HS-5 (cell line): ENCODE measurements at places on chromosomes 11 and 22.

- DNase-seq, result no peak
Measured at GRCh38 chr22:28506150-28506535, 173.5 kb downstream of the TTC28 start.

DNA sequence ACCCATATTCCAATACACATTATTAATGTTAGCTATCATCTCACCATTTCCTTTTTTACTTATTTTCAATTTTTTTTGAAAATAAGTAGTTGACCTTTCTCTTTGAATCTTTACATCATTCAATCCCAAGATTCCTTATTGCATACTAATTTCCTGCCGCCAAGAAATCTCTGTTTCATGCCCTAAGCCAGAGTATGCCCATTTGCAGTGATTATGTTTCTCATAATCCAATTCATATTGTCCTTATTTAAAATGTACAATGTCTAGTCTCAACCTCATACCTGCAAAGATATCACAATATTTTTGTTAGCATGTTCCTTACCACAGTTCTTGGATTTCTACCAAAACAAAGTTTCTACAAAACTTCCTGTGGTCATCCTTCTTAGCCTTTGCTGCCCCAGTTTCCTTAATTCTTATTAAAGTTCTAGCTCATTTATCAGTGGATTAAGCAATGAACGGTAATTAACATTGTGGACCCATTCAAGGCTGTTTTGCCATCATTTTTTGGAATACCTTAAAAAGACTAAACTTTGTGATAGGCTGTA is 75.3 kb downstream of the CD44 start:
- peak; percentile 38 for DNase-seq

DNA sequence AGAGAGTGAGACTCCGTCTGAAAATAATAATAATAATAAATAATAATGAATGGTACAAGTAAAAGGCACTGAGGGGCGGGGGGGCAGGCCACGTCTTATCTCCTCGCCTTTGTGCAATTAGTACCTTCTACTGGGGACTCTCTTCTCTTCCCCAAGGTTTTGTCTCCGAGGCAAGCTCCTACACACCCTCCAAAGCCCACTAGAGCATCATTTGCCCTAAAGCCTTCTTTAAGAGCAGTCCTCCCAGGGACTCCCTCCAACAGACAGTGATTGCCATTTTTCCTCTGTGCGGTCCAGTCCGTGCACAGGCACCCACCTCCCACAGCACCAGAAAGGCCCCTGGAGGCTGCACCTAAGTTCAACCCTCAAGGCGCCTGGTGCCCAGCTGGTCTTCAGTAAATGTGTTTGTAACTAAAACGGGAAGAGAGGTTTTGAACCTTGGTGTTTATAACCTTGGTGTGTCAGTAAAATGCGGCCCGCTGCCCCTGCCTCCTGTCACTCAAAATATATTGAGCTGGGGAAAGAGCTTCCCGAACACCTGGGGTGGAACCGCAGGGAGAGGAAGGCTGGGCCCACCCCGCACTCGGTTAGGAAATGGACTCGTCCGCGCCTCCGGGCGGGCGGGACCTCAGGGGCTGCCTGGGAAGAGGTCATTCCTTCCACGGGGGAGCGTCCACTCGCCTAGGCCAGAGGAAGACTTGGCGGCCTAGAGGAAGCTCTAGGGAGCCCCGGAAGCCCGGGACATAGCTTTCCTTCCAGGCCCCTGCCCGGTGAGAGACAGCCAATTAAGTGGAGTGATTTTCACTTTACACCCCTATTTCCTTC is 4.7 kb upstream of the KDELR3 start:
- no peak for DNase-seq

GRCh38 chr11:17573526-17573925 is 26.5 kb downstream of the OTOG start:
- DNase-seq, result no peak

- DNase-seq, result no peak
Measured at GRCh38 chr11:19116276-19116970, 545 bp upstream of the ZDHHC13 start.

DNA sequence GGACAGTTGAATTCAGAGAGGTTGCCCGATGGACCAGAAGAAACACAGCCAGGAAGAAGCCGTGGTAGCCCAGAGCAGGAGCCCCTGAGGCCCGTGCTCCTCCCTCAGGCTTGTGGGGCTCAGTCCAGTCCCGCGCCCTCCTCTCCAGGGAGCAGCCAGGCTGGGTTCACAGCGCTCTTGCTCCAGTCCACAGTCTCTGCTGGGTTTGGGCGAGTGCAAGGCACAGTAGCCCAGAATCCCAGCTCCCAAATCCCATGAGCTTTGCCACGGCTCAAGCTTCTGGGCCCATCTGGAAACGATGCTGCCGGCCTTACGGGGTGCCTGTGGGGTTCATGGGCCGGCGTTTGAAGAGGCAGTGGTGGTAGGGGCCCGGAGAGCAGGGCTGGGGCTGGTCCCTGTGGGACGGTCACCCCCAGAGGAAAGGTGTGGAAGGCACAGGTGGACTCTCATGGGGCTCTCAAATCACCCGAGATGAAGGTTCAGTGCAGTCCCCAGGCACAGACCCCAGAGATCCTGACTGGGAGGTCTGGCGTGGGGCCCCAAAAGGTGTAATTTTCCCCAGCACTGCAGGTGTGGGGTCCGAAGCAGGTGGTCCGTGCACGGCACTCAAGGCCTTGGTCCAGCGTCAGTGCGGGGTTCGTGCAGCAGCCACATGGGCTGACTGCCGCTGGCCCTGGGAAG is 30.6 kb upstream of the ATXN10 start:
- no peak for DNase-seq

DNA sequence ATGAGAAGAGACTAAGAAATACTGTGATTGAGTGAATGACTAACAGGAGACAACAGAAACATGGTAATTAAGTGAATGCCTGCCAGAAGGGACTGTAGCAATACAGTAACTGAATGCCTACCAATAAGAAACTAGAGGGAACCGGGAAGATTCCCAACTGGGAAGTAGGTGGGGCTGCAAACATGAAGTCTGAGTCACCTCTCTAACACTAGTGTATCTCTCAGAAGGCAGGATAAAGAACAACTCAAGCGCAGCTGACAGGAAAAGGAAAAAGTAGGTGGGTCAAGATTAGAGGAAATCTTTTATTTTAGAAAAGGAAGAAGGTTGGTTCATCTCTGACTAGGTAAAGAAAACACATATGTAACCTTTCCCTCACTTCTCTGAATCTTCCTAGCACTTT is 14.0 kb downstream of the C11orf42 start:
- DNase-seq, result peak; percentile 82

GRCh38 chr11:77619576-77620198 is 17.9 kb downstream of the CLNS1A start:
- DNase-seq, result no peak

DNA sequence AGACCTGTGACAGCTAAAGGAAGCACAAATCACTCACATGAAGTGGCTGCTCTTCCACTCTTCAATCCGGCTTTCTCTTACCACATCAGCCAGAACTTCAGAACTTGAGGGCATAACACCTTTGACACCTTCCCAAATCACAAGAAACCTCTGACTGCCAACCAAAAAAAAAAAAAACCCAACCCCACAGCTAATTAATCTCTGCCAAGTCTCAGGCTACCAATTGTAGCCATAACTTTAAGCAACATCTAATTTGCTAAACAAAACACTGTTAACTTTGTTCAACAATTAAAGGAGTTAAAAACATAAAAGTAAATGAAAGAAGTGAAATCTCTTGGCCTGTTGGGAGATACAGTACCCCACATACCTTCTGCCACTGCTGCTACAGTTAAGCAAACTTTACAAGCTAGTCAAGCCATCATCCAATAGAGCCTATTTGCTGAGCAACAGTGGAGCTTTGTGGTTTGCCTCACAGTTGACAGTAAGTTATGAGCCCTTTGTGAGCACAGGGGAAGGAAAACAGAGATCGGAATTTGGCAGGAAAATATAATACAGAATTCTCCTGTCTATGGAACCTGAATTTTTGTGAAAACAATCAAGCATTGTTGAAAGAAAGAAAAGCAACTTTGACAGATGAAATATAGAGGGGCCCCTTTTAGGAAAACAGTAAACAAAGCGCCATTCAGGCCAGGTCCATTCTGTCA is at the start of gene SOX6:
SOX6 (minus strand) TSS at position 490 of the 704 bp plus-strand sequence. CDS start 15,298 bp downstream, outside the sequence.
- DNase-seq, result no peak

DNA sequence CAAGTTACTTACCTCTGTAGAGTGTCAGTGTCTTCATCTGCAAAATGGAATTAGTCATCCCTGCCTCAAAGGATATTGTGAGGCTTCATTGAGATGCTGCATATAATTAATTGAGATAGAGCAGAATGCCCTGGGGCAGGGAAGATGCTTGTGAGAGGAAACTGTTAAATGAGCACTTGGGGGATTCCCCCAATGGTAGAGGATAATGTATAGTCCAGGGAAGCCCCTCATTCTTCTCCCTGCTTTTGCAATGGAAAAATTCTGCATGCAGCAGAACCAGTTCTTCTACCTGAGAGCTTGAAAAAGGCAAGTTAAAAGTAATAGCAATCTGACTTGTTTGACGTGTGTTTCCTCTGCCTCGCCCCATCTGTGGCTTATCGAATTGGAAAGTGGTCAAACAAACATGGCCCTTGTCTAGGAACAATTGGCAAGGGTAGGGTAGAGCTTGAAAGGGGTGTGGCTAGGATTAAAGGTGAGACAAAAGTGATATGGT is 90.9 kb downstream of the NAV2 start:
- DNase-seq, result no peak

GRCh38 chr11:93655047-93655446 is 6.4 kb upstream of the CEP295 start:
- DNase-seq, result no peak

DNA sequence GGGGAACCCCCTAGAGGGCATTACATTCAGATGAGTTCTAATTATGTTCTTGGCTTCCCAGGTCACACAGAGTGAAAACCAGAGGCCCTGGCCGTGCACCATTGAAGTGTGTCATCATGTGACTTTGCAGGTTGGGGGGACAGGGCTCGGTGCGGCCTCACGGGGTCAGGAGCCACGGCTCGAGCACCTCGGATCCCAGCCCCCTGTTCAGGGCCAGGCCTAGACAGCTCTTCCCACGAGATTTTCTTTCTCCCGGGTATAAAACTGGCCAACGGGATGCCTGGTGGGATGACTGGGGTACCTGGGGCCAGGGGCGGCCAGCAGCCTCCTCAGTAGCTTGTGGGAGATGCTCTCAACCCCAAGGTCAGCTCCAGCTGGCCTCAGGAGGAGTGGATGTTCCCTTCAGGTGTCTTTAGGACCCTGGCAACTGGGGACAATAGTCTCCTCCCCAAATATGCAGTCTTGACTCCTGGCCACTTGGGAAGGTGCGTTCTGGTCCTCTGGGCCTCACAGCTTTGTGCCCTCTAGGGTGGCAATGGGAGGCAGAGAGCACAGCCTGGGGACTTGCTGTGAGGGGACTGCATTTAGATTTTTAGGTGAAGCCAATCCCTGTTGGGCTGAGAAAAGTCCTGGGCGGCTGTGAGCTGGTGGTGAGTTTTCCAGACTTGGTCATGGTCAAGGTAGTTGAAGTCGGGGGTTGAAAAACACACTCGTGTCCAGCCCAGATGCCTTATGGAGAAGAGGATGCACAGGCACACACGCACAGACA is 95.6 kb downstream of the KCNQ1 start:
- no peak for DNase-seq

DNA sequence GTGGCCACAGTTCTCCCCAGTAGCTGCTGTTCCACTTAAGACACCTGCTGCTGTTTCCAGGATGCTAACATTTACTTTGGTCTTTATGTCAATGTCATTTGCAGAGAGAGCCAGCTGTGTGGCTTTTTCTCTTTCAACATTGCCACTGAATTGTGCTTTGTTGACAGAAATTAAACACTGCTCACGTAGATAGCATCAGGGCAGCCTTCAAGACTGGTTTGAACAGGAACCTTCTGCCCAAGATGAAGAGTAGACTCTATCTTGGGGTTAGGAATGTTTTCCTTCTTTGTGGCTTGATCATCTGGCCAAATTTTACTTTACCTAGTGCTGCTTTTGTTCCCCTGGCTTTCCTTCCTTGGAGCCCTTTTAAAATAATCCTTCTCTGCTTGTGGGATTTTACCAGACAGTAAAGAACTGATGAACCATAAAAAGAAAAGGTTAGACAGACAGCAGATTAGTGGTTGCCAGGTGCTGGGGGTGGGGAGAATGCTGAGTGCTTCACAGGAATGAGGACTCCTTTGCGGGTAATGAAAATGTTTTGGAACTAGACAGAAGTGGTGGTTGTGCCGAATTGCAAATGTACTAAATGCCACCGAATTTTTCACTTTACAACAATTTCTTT is 22.7 kb upstream of the XBP1 start:
- no peak for DNase-seq

DNA sequence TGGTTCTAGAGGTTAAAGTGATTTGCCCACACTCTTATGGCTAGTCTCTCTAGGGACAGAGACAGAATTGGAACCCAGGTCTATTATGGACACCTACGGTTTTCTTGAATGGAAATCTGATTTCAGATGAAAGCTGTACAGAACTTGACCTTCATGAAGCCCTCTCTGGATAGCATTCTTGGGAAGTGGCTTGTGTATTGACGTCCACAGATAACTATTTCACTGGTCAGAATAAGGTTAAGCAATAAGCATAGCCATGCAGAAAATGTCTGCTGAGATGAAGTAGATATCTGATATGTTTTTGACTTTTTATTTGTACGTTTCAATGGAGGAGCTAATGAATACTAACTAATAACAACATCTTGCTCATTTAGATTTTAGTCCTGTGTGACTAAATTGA is 1.1 kb downstream of the TLCD5 start:
- DNase-seq, result no peak

GRCh38 chr11:26062660-26063059 is 269.3 kb upstream of the ANO3 start:
- DNase-seq, result no peak

GRCh38 chr22:17366830-17367229 is 2.4 kb upstream of the CECR2 start:
- no peak for DNase-seq

DNA sequence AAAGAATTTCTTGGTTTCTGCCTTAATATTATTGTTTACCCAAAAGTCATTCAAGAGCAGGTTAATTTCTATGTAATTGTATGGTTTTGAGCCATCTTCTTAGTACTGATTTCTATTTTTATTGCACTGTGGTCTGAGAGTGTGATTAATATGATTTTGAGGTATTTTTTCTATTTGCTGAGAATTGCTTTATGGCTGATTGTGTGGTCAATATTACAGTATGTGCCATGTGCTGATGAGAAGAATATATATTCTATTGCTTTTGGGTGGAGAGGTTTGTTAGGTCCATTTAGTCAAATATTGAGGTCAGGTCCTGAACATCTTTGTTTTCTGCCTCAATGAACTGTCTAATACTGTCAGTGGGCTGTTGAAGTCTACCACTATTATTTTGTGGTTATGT is 20.7 kb upstream of the RAB38 start:
- DNase-seq, result no peak

DNA sequence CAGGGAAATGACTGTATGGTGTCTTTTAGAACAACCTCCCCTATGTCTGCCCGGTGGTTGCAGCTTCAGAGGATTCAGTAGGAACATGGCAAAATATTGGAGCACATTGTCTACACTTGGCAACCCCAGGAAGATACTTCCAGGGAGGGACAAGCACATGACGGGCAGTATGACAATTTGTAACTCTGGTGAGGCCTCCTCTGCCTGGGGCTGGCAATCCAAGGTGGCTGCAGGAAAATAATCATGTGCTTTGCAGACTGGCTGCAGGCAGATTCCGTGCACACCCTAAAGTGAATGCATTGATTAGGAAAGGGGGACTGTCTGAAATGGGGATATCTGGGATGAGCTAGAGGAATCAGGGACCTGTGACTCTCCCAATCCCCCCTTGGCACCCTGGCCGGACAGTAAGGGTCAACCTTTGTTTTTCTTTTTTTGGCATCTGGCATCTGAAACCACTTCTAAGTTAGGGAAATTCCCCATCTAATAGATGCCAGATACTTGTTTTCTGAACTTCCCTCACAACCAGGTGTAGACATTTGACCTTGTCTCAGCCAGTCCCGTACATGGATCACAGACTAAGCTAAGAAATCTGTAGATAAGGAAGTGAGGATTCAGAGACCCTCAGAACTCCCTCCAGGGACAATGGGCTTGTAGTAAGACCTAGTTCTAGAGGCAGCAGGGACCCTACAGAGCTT is 10.5 kb upstream of the PHOX2A start:
- no peak for DNase-seq
